ENCODE measurements at places on chromosomes 12 and 14.
A peak's percentile ranks its signal among the peaks of the same experiment; 100 is the strongest.

GRCh38 chr14:73491256-73492042 lies 716 bp downstream of the RIOX1 start:
- H3K27ac ChIP-seq: no peak overlapping the region
- H3K36me3 ChIP-seq: peaks cover 2% of the 10 kb centered on the region
- no peaks in the 10 kb centered on the region for H3K27me3 ChIP-seq
- peak overlapping the region; percentile 86 for H3K4me3 ChIP-seq
- H3K4me1 ChIP-seq: peaks cover 36% of the 10 kb centered on the region

DNA sequence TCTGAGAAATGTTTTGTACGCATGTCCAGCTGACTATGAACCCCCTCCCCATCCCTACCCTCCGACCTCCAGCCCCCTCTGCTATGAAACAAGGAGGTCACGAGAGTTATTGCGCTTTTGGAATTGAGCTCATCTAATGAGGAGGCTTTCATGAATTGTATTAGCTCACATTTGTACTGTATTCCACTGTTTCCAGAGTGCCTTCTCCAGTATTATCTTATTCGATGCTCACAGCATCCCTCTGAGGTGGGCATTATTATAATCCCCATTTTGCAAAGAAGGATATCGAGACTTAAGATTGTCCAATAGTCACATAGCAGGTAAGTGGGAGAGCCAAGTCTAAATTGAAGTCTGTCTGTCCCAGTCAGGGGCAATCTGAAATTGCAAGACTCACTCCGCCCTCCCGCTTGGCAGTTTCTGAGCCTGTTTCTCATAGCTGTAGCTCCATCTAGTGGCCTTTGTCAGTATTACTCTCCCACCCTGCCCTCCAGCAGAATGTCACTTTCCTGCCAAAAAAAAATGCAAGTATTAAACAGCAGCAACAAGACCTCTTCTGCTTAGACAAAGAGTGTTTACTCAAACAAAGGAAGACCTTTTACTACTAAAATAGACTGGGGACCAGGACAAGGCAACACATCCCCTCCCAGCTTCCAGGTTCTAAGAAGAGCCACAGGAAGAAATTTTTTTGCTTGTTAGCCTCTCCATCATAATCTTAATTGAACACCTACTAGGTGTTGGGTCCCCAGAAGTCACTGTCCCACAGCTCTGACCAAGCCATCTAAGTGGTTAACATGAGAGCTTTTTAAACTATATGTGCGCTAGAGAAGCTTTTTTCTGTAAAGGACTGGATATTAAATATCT lies 48.6 kb upstream of the TMEM233 start:
- H3K27ac ChIP-seq: no peak overlapping the region
- DNase-seq: no peak
- no peaks in the 10 kb centered on the region for H3K36me3 ChIP-seq
- H3K27me3 ChIP-seq: peaks cover 19% of the 10 kb centered on the region
- H3K4me3 ChIP-seq: no peak overlapping the region

DNA sequence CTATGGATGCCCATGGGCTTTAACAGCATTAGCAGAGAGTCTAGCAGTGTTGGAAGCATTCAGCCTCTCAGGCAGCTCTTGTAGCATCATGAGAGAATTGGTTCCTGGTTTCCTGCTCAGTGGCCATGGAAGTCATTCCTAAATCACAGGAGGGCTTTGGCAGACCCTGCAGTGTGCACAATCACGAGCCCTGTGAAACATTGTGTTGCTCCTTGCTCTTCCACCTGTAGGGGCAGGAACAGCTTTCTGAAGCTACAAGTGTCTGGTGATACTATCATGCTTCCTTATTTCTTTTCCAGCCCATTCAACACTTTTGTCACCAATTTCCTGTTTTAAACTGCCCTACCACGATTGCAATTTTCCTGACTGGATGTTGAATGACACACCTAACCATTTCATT lies 402.2 kb upstream of the USP15 start:
- no peaks in the 10 kb centered on the region for H3K4me1 ChIP-seq
- no peak overlapping the region for H3K4me3 ChIP-seq
- no peak for DNase-seq
- no peaks in the 10 kb centered on the region for H3K36me3 ChIP-seq
- peaks cover 3% of the 10 kb centered on the region for H3K27me3 ChIP-seq

GRCh38 chr14:102222009-102222575 lies 82.4 kb downstream of the WDR20 start:
- no peak overlapping the region for H3K4me3 ChIP-seq
- H3K27ac ChIP-seq: no peak overlapping the region
- peak; percentile 86 for DNase-seq
- no peaks in the 10 kb centered on the region for H3K4me1 ChIP-seq
- no peaks in the 10 kb centered on the region for H3K27me3 ChIP-seq

- H3K4me1 ChIP-seq: peaks cover 33% of the 10 kb centered on the region
- H3K36me3 ChIP-seq: no peaks in the 10 kb centered on the region
- H3K27me3 ChIP-seq: no peaks in the 10 kb centered on the region
- no peak overlapping the region for H3K4me3 ChIP-seq
These were observed 71.2 kb downstream of the VCPKMT start for GRCh38 chr14:50045039-50045711.

- peaks cover 1% of the 10 kb centered on the region for H3K36me3 ChIP-seq
- no peak overlapping the region for H3K27ac ChIP-seq
- no peak for DNase-seq
- H3K27me3 ChIP-seq: no peaks in the 10 kb centered on the region
- peaks cover 10% of the 10 kb centered on the region for H3K4me1 ChIP-seq
- H3K4me3 ChIP-seq: no peak overlapping the region
These were observed 61.0 kb downstream of the DIO2 start for GRCh38 chr14:80150301-80150700.

DNA sequence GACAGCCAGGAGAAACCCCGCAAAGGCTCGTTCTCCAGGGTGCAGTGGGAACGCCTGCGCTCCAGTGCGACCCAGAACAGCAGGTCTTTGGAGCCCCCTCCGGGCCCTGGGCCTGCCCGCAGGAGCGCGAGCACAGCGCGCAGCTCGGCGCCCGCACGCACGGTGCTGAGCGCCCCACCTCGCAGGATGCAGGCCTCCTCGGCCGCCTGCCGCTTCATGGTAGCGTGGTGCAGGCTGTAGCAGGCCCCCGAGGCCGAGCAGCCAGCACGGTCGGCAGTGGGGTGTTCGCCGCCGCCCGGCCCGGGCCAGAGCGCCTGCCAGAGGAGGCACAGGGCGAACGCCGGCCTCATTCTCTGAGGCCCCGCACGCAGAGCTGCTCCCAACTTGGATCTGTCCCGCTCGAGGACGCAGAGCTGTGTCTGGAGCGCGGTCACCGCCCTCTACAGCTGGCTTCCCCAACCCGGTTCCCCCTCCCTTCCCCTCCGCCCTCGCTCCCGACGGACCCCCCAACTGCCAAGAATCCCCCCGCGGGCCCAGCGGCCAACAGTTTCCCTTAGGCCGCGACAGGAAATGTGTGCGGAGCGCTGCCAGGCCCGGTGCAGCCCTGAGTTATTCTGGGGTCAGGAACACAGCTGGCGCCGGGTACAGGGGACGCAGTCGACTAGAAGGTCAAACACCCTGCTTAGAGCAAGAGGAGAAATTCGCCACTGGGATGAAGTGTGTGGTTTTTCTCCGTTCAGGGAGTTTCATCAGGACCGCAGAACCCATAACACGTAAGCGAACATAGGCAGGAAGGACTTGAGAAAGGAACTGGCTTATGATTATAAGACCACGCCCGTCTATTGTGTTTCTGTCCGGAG lies at the start of gene CLEC14A:
Gene CLEC14A, minus strand, starts transcription at position 421 of the 860 bp plus-strand sequence. Its CDS starts 71 bp downstream, at position 350.
- peak within 1 kb of the TSS; percentile 9 for H3K4me3 ChIP-seq
- H3K4me1 ChIP-seq: peaks cover 4% of the 10 kb centered on the region
- H3K36me3 ChIP-seq: no peaks in the 10 kb centered on the region
- no peak within 1 kb of the TSS for H3K27ac ChIP-seq
- peaks cover 32% of the 10 kb centered on the region for H3K27me3 ChIP-seq

Data from chondrocyte (in vitro differentiated cells).